Stimulated activated CD4-positive, alpha-beta T cell treated with anti-CD3 and anti-CD28 coated beads, Interleukin-15, amount 100 ng/mL, for 1 hour (primary cell): ENCODE measurements at places on chromosomes 3 and 15.

- no peak for DNase-seq
Measured at GRCh38 chr15:65072027-65072426, 4.2 kb upstream of the RASL12 start.

- no peak for DNase-seq
Measured at GRCh38 chr15:52466134-52466701, 62.5 kb downstream of the MYO5A start.

GRCh38 chr15:52006702-52007340 lies 12.2 kb upstream of the MAPK6 start:
- DNase-seq, result no peak

- no peak for DNase-seq
Measured at GRCh38 chr3:59653405-59654122, 603.7 kb upstream of the CFAP20DC start.

DNA sequence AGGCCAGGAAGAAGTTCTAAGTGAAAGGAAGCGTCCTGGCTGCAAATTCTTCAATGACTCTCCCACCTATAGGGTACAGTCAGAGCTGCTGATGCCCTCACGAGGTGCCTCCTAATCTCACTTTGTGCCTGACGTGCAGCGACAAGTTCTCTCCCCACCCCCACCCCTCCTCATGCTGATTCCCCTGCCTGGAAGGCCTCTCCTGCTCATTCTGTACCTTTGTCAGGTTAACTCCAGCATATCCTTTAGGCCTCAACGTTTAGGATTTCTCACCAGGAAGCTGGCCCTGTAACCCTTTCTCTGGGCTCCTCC lies 25.0 kb downstream of the SLC12A8 start:
- DNase-seq, result no peak

DNA sequence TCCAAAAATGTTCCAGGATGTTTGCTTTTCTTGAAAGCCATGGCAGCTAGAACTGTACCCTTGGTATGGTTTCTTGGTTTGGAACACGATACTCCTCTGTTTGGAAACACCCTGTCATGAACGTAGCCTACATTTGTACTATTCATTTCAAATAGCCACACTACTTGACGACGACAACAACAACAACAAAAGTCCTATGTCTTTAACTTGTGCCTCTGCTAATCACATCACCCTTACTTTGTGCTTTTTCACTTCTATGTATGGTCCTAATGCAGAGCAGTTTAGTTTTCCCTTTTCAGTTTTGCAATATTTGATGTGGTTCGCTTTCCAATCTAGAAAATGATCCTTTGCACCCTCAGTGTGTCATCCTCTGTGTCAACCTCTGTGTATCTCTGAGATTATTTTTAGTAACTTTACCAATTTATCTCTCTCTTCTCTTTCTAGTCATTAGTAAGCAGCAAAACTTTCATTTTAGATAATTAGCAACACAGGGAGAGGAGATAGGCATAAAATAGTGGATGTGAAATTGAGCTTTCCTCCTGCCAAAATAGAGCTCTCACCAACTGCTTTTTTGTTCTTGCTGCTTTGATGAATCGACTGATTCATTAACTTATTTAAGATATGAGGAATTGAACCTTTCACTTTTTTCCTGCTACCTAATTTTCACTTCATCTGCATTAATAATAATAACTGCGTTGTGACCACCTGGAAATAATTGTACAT lies 44.1 kb upstream of the TP63 start:
- DNase-seq, result no peak

DNA sequence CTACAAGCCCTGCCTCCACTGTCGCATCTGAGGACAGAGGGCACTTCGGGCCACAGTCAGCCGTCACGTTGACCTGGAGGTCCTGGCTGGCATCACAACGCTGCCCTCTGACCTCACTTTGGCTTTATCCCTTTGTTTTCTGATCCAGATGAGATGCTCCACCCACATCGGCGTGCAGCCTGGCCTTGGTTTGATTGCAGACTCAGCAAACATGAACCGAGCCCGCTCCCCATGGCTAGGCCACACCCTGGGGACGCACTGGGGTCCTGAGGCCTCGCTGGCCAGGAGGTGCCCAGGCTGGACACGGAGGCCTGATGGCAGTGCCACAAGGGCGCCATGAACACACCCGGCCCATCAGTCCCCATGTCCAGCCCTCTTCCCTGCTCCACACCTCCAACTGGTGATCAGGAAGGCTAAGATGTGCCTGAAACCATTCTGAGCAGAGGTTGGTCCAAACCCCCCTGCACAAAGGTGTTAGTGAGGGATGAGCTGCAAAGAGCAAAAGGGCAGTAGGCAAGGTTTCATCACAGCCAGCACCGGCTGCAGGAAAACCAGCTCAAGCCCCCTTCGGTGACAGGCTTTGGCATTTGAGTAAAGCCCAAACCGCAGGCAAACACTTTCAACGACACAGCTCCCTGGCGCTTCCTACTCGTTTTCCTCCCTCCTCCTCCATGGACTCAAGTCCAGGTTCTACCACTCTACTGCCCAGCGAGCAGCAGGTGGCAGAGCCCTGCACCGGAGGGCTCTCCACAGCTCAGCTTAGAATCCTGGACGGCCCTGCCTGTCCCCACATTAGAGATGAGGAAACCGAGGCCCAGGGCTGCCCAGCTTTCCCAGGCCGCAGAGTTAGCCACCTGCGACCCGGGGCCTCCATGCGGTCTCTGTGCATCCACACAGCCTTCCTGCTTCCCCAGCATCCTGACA lies 165.8 kb downstream of the NUP210 start:
- DNase-seq, result no peak

DNA sequence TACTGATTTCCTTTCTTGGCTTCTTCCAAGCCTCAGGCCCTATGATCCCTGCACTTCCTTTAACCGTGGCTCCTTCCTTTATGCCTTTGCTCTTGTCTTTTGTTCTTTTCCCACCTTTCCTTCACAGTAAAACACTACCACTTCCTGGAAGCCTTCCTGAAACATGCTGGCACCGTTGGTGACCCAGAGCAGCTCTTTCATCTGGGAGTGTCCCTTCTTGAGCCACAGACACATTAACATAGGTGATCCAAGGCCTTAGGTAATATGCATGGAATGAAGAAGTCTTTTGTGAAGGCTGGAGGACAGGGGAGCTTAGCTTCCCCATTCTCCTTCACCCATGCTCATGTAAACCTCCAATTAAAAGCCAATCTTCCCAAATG lies 39.4 kb downstream of the AMOTL2 start:
- no peak for DNase-seq

GRCh38 chr3:173238091-173238490 lies 97.1 kb upstream of the SPATA16 start:
- DNase-seq, result no peak

- no peak for DNase-seq
Measured at GRCh38 chr3:72332689-72333088, 515.6 kb downstream of the SHQ1 start.

- DNase-seq, result no peak
Measured at GRCh38 chr3:8775181-8775580, 5.8 kb upstream of the OXTR start.

GRCh38 chr3:64213962-64214379 lies 11.3 kb downstream of the PRICKLE2 start:
- DNase-seq, result no peak

DNA sequence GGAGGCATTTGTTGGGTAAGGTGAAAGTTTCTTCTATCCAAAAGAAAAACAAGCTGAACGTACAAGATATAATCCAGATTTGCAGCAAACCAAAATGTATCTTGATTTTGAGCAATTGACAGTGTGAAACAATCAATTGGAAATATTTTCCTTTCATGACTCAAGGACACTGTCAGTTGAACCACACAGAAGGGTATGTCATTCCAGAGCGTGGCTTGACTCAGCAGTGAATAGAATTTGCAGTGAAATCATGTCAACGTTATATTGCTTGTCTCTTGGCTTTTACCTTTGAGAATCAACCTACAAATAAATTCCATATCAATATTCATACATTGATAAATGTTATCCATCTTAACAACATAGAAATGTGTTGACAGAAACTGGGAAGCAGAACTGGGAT lies 78.2 kb downstream of the TM2D3 start:
- DNase-seq, result no peak
